ENCODE measurements at places on chromosomes 13 and 19. TPM values are rescaled to one million over a fixed set of nuclear protein-coding genes. Genes with fewer than 3 reads are reported as not detected.

DNA sequence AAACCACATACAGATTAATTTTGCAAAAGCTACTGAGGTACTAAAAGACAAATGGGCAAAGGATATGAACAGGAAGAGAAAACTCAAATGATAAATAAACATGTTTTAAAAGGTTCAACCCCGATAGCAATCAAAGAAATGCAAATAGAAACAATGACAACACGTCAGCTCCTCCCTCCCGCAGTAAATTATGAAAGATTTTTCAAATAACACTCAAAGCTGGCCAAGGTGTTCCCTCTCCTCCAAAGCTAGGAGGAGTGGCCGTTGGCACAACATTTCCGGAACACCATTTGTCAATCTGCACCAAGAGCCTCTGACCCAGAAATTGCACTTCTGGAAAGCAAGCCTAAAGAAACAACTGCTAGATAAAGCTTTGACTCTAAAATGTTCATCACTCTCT, 28.3 kb downstream of the INSR start:
- DNase-seq, result no peak

GRCh38 chr19:7916103-7916954, 1.7 kb downstream of the TGFBR3L start:
- DNase-seq, result no peak

DNA sequence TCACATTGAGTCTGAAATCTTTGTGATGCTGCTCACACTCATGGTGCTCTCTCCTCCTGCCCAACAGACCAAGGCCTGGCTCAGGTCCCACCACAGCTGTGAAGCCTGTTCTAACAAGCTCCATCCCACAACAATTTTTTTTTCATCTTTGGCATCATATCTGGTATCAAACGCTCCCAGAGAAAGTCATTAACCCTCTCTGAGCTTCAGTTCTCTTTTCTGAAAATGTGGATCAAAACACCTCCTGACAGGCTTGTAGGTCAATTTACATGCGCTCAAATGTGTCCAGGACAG, 224.4 kb downstream of the LACC1 start:
- no peak for DNase-seq

GRCh38 chr19:1239796-1240737, 1.5 kb upstream of the ATP5F1D start:
- DNase-seq, result peak; percentile 92

- no peak for DNase-seq
Observed at GRCh38 chr13:77465603-77466195, 69.8 kb upstream of the SCEL start.

DNA sequence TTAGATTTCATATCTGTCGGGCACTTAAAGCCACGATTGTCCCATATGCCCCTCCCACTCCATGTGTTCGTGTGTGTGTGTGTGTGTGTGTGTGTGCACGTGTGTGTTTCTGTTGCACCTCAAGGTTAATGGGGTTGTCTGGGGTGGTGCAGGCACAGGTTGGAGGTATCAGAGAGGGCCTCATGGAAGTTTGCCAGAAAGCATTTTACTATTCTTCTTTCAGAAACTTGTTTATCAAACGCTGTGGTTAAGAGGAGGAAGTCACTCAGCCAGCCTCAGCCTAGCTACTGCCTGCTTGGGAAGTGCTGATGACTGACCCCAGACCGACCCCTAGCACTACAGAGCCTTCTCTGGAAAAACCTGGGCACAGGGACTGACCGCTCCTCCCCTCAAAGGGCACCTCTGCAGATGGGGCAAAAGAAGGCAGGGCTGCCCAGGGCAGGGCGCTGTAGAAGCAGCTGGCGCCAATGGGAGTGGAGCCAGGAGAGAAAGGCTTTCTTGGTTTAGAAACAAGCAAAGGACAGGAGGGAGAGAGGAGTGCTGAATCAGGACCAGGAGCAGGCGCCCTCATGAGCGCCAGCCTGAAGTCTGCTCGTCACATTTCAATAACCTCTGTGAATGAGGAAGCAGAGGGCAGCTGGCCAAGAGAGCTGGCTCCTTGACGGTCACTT, 3.9 kb downstream of the SIAH3 start:
- DNase-seq, result no peak

- DNase-seq, result no peak
Observed at GRCh38 chr19:29683009-29683408, 17.7 kb downstream of the PLEKHF1 start.

DNA sequence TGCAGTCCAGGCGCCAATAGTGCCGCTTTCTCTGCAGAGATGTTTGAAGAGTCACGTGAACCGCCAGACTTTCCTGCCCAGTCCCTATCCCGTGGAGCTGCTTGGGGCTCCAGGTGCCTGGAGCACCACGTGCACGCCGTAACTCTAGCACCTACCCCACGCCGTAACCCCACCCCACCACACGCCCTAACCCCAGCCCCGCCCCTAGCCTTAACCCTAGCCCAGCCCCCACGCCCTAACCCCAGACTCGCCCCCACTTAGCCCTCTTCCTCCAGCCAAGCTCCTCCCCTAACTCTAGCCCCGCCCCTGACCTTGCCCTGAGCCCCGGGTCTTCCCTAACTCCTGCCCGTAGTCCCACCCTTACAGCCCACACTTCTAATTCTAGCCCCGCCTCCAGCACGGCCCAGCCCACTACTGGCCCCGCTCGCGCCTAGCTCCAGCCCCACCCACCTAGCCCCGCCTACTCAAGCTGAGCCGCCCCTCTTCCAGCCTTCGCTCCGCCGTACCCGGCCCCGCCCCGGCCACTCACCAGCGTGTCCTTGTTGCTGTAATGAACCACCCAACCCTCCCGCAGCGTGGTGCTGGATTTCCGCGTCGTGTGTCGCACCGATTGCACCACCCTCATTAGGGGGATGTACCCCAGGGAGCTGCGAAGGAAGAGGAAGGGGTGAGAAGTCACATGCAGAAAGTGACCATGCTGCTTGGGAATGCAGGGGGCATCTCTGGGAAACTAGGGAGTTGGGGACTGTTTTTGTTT, 19.5 kb downstream of the PRKD2 start:
- peak; percentile 49 for DNase-seq

- no peak for DNase-seq
Observed at GRCh38 chr13:96984051-96984508, 10.2 kb downstream of the OXGR1 start.

GRCh38 chr13:77836423-77836822, 82.2 kb downstream of the EDNRB start:
- DNase-seq, result peak; percentile 44

- no peak for DNase-seq
Observed at GRCh38 chr13:74922963-74923362, 559.0 kb downstream of the TBC1D4 start.

DNA sequence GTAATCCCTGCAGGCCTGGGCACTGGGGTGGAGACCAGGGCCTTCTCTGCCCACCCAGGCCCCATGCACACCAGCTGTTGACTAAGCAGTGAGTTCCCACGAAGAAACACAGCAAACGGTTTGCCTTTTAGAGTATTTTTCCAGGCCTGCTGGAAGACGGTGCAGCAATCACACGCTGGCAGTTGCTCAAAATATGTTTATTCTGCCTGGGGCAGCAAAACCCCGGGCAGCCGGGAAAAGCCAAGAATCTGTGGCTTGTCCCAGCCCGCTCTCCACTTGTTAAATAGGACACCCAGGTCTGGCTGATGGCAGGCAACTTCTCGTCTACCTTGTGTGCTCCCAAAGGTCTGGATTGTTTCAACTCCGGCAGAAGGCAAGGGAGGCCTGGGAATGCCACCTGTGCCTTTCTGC, 40.8 kb downstream of the GGACT start:
- DNase-seq, result no peak

GRCh38 chr19:12669270-12670158, 2.9 kb downstream of the WDR83 start:
- peak; percentile 85 for DNase-seq

DNA sequence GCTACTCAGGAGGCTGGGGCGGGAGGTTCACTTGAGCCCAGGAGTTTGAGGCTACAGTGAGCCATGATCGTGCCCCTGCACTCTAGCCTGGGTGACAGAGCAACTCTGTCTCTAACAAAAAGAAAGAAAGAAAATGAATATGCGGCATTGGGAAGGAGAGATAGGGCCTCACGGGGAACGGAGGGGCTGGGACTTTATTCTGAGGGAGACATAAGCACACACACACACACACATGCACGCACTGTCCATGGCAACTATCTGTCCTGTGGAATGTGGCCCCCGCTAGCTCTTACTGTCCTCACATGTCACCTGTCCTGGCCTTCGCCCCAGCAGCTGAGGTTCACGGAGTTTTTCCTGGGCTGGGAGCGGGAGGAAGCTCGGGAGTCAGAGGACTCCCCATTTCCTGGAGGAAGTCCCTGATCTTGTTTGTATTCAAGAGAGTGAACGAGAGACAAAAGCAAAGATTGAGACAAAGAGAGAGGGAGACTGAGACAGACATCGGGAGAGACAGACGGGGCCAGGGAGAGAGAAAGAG, 654 bp downstream of the STAP2 start:
- no peak for DNase-seq

GRCh38 chr13:31134039-31134711, 27.5 kb downstream of the HSPH1 start:
- no peak for DNase-seq

GRCh38 chr19:45526143-45526542, 18.9 kb downstream of the VASP start:
- DNase-seq, result peak; percentile 55

GRCh38 chr19:34393031-34393430, 11.2 kb upstream of the PDCD2L start:
- no peak for DNase-seq

- DNase-seq, result no peak
Observed at GRCh38 chr13:37139356-37139755, 33.9 kb upstream of the CSNK1A1L start.

DNA sequence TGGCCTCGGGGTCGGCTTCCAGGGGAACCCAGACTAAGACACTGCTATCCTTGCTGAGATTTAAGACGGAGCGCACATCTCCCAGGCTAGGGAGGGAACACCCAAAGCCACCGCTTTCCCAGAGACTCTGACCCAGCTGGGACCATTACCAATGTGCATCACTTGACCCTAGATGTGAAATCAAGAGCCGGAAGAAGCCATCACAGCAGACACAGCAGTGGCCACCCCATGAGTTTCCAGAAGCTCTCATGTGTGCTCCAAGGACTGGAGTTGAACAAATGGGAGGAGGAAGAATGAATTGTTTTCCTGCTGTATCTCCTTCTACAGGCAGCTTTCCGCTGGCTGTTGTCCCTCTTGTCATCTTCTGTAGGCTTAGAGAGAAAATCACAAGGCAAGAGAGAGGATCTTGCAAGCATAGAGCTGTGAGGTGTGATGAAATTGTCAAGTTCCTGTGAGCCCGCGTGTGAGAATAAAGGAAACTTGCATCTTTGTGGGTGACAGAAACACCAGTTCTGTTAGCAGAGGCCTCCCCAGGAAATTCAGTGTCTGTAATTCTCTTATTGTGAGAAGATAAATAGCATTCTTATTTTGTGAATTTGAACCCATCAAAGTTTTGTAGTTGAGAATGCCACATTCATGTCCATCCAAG, 711.8 kb downstream of the UQCRFS1 start:
- DNase-seq, result no peak

- peak; percentile 40 for DNase-seq
Observed at GRCh38 chr13:108269601-108270328, at the start of gene TNFSF13B. Gene TNFSF13B, plus strand, starts transcription at chr13:108269718. Its CDS starts 178 bp downstream, at chr13:108269896.

DNA sequence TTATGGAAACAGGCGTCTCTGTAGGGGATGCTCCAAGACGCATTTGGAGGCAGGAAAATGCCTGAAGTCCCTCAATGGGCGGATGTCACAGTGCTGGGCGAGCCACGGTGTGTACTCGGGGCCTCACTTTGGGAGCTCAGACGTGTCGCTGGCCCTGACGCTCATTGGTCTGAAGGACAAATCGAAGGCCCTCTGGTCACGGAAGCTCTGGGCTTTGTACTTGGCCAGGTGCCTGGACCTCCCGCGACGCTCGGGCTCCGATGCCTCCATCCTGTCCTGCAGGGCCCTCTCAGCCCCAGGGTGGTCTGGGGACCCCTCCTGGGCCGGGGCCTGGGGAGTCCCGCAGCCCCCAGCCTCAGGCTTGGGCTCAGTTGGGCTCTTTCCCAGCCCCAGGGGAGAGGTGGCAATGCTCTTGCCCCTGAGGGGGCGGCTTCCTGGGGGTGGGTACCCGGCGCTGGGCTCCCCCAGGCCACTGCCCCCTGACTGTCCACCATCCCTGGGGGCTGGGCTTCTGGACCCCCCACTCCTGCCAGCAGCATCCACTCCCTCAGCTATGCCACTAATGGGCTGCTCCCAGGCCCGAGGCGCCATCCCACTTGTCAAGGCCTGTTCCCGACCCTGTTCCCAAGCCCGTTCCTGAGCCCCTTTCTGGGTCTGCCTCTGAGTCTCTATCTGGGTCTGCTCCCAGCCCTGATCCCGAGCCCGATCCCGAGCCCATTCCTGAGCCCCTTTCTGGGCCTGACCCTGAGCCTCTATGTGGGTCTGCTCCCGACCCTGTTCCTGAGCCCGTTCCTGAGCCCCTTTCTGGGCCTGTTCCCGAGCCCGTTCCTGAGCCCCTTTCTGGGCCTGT, 39.5 kb upstream of the GRTP1 start:
- DNase-seq, result no peak

DNA sequence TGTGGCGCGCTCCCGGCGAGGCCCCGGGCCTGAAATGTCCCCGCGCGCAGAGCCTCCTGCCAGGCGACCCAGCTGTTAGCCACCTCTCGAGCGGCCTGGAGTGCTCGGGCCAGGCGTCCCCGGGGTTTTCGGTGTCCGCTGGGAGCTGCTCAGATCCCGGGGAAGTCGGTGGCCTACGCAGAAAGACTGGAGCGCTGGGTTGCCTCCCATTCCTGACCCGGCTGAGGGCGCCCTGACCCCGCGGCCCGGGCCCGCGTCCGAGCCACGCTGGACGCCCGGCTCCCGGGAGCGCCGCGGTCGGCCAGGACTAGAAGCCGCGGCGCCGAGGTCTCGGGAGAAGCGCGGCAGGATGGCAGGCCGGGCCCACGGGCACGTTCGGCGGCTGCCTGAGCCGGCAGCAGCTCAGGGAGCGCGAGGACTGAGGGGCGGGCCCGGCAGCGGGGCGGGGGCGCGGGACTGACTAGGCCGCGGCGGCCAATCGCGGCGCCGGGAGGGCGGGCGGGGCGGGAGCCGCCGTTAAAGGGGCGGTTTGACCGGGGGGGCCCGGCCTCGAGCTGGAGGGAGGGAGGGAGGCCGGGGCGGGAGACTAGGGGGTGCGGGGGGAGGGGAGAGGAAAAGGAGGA, 1.3 kb upstream of the ZIC2 start:
- peak; percentile 43 for DNase-seq

- DNase-seq, result no peak
Observed at GRCh38 chr19:32677657-32678056, 2.0 kb downstream of the RGS9BP start.

The ILF3 gene
- polyA plus RNA-seq, result 166 TPM

The TMPRSS9 gene
- polyA plus RNA-seq, result not detected

The KEAP1 gene
- polyA plus RNA-seq, result 63.4 TPM

The SAFB gene
- polyA plus RNA-seq, result 36.6 TPM

The PIK3R2 gene
- 25.1 TPM for polyA plus RNA-seq

The ERICH4 gene
- polyA plus RNA-seq, result not detected

The CDC42EP5 gene
- 25.3 TPM for polyA plus RNA-seq

The ZNF285 gene
- 1.4 TPM for polyA plus RNA-seq

The EPSTI1 gene
- 1.6 TPM for polyA plus RNA-seq
